ENCODE measurements at places on chromosomes 13 and 19. TPM values are rescaled to one million over a fixed set of nuclear protein-coding genes. Genes with fewer than 3 reads are reported as not detected.

- no peak for DNase-seq
Observed at GRCh38 chr19:31144075-31144870, 205.0 kb downstream of the TSHZ3 start.

DNA sequence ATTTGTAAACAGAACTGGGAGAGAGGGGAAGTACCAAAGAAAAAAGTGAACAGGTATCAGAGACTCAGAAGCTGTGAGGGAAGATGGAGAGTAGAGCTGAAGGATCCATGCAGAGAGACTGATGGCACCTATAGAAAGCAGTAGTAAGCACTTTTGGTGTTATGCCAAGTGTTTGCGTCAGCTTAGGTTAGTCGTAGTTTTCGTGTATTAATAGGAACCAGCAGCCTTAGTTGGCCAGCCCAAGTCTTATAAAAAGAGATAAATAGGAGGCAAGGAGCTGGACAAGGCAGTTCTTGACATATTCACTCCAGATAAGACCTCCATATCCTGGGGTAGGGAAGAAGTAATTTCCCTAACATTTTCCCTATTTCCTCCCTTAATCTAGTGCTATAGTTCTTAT lies 214.2 kb downstream of the OXGR1 start:
- peak; percentile 49 for DNase-seq

The ZNF229 gene
- not detected for total RNA-seq

The ZSWIM9 gene
- 0.86 TPM for total RNA-seq

DNA sequence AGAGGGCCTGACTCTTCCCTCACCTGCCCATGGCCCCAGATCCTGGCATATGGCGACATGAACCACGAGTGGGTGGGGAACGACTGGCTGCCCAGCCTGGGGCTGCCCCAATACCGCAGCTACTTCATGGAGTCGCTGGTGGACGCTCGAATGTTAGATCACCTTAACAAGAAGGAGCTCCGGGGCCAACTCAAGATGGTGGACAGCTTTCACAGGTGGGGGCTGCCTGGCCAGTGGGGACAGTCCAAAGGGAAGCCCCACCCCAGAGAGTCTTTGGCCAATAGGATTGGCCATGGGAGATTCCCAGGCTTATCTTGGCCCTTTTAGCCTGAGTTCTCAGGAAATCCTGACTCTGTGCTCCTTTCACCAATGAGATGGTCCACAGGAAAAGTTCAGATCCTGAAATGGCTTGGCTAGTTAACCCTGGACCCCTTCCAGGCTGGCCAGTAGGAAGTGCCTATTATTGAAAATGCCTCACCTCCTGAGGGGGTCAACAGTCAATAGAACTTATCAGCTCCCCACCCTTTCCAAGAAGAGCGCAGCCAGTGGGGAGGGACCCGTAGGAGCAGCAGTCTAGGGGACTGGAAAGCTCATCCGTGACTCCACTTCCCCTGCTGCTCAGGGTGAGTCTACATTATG lies 7.0 kb downstream of the HRC start:
- DNase-seq: no peak

The SEMA6B gene
- total RNA-seq: 4.5 TPM

- no peak for DNase-seq
Observed at GRCh38 chr13:37342205-37342604, 236.7 kb upstream of the CSNK1A1L start.

DNA sequence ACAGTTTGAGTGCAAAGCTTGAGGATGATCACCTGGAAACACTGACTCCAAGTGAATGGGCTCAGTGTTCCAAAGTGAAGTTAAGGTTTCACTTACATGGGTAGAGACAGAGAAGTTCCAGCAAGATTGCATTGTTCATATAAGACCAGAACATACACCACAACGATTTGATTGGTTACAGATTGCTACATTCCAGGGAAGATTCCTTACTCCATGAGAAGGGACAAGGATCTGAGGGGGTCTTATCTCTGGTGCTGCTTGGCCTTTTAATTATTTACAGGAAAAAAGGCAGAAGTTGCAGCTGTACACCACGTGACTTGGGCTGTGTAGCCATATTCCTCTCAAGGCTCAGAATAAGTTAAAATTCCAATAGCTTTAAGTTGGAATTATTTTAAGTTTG lies 12.3 kb downstream of the WDFY2 start:
- no peak for DNase-seq

GRCh38 chr19:15328312-15328711 lies 4.0 kb downstream of the BRD4 start:
- peak; percentile 16 for DNase-seq

The TRPM4 gene
- 7.9 TPM for total RNA-seq

DNA sequence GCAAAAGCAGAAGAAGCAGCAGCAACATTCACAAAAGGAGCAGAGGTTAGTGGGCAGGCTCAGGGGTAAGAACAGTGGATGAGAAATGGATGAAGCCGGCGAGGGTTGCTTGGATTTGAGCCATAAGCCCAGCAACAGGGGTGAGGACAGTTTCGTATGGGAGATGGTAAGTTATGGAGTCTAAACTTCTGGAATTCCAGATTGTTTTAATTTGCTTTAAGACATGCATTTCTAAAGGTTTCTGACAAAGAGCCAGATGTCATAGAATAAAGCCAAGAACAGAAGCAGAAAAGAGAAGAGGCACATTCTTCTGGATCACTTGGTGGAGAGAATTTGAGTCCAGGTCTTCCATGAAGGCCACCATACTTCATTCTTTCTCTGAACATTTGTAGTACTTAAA lies 76.6 kb downstream of the TNFSF11 start:
- no peak for DNase-seq

- DNase-seq: no peak
Observed at GRCh38 chr19:48913114-48913889, 13.2 kb downstream of the NUCB1 start.

The ZIC5 gene
- 1.8 TPM for total RNA-seq

DNA sequence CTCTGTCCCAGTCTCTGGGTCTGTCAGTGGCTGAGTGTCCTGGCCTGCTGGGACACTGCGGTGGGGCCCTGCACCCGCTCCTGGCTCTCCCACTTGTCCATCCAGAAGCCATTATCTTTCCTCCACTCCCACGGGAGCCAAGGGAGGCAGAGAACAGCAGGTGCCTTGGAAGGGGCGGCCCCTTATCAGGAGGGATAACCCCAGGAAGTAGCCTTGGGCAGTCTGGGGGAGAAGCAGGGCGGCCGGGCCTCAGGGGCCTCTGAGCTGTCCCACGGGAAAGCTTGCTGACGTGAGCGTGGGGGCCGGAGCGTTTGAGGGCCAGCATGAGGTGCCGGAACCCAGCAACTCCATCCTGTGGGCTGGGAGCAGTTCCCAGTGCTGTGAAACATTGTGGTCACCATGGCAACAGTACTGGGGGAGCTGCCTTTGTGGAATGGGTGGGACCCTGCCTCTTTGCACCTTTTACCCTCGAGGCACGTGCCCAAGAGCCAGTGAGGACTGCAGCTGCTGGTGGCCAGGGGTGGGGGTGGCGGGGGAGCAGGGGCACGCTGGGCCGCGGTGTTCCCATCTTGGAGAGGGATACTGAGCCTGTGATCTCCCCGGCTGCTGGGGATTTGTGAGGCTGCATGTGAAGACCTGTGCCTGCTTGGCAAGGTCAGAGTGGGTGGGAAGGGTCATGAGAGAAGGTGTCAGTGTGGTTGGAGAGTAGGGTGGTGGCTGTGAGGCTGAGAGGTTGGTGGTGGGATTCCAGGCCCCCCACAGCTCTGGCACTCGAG lies 20.9 kb downstream of the KLHL26 start:
- no peak for DNase-seq

DNA sequence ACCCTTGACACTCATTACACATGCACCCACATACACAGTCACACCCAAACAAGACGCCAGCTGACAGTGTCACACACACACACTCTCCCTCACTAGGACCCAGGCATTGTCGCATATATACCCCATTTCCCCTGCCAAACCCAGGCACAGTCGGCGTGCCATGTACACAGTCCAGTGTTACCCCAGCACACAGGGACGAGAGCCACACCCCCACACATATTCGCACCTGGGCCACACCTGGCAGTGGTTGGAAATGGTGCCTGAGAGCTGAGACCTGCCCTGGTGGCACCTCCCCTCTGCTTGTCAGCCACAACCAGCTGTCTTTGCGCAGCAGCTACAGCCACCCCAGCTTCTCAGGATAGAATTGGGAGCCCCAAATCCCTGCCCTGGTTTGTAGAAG lies 9.0 kb downstream of the NFIX start:
- DNase-seq: no peak

The SLITRK6 gene
- total RNA-seq: 2.3 TPM

DNA sequence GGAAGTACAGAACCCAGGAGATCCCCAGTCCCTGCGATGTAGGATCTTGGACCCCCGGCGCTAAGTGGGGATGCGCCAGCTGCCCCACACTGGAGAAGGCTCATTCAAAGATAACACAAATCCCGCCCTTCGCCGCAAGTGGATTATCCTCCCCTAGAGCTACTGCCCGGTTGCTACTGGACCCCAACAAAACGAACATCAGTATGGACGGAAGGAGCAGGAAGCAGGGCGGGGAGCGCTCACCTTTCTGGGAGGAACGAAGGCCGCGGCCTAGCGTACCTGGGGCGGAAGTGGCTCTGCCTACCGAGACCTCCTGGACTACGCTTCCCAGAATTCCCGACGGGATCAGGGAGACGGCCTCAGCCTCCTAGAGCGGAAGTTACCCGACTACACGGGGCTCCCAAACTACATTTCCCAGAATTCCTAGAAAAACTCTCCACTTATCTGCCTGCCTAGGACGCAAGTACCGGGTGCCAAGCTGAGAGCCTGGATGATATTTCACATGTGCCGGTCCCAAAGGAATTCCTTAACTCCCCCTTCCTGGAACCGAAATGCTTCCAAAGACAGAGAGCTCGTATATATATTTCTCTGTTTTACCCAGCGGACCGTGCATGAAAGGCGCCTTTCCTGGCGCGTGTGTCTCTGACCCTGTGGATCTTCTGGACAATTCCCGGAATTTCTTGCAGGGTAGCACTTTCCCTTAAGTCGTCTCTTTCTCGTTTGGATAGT lies at the start of gene ZNF112:
ZNF112 (minus strand) TSS at position 298 of the 729 bp plus-strand sequence. CDS start 16,141 bp downstream, outside the sequence.
- DNase-seq: peak; percentile 94

- peak; percentile 56 for DNase-seq
Observed at GRCh38 chr19:5913739-5914357, at the start of gene CAPS. CAPS (plus strand) TSS chr19:5914254; CDS start chr19:5914407, 153 bp downstream.

DNA sequence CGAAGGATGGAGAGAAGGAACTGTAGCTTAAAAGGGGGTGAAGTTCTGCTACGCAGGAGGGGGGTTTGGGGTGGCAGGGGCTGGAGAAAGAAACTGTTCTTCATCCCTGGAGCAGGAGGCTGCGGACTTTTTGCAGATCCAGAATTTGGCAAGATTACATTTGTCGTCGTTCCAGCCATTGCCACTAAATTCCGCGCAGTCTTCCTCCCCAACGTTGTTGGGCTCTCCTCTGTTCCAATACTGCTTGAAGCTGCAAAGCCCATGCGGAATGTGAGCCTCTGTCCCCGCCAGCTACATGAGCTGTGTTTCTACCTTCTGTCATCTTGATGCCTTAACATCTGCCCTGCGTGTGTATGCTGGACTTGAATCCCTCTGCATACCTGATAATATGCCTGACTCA lies 4.3 kb downstream of the CD209 start:
- no peak for DNase-seq

DNA sequence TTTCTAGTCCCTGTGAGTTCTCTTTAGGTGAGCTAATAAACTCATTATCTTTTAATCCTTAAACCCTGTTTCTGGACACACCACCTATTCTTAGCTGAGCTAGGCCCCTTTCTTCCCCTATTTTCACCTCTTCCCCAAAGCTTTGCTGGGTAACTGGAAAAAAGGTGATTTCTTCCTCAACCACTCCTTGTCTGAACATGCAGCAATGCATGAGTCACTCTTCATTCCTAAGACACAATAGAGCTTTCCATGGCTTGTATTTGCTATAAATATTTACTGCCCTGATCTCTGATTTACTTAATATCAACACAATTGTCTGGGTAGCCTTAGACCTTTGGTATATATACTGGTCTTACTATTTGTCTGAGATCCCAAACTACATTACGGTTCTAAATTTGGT lies 370.9 kb downstream of the KLF5 start:
- DNase-seq: no peak

Measured in MG63 (cell line).